Stimulated activated CD4-positive, alpha-beta T cell treated with anti-CD3 and anti-CD28 coated beads, Interleukin-15, amount 100 ng/mL, for 24 hours (primary cell): ENCODE measurements at places on chromosomes 5 and 9.

- DNase-seq: no peak
These were observed 132.6 kb upstream of the ITGA1 start for GRCh38 chr5:52655163-52655562.

GRCh38 chr5:169300468-169301385, at the start of gene SLIT3:
SLIT3 (minus strand) TSS chr5:169301139; CDS start chr5:169300709, 430 bp downstream.
- DNase-seq: no peak

DNA sequence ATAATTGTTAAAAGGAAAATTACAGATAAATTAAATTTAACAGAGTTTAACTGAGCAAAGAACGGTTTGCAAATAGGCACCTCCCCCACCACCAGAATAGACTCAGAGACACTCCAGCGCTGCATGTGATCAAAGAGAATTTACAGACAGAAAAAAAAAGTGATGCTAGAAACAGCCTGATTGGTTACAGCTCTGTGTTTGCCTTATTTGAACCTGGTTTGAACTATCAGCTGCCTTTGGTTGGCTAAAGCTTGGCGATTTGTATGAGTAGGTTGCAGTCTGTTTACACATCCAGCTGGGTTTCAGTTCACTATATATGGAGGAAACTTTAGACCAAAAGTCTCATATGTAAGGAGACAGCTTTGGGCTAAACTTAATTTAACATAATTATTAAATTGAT, 249.1 kb downstream of the ENC1 start:
- DNase-seq: no peak

- no peak for DNase-seq
These were observed 112.9 kb downstream of the MTX3 start for GRCh38 chr5:79878136-79878679.

DNA sequence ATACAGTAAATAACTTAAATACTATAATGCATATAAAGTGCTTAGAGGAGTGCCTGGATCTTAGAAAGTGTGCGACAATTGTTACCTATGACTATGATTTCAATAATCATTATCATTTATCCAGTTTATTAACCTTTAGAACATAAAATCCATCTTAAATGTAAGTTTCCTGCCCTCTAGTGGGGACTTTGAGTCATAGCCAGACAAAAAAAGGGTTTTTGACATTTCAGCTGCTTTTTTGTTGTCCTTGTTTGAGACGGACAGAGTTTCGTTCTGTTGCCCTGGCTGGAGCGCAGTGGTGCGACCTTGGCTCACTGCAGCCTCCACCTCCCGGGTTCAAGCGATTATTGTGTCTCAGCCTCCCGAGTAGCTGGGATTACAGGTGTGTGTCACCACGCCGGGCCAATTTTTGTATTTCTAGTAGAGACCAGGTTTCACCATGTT, 9.7 kb upstream of the C9orf152 start:
- DNase-seq: no peak
